ENCODE measurements at places on chromosomes 6 and 20.

GRCh38 chr6:73104921-73105320 lies 120.4 kb downstream of the KHDC1L start:
- no peak for DNase-seq

GRCh38 chr6:23566418-23566817 lies 559.6 kb upstream of the NRSN1 start:
- DNase-seq = no peak

DNA sequence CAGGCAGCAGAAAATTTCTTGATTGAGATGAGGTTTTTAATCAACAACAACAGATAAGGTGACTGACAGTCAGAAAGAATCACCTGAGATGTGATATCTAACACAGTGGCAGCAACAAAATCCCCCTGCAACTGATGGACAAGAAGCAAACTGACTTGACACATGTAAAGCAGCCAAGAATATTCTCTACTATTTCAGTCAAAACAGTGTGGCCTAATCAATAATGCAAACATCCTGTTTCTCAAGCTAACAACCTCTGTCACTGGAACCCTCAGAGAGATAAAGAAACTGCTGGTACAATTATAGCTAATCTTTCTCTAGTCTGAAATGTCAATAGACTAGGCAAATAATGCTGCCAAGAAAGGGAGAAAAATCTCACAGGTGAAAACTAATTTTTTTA lies 4.6 kb upstream of the CGA start:
- no peak for DNase-seq

- peak; percentile 30 for DNase-seq
Observed at GRCh38 chr20:380763-381580, 412 bp downstream of the TRIB3 start.

GRCh38 chr6:35583893-35584688 lies 71.4 kb upstream of the TULP1 start:
- DNase-seq = peak; percentile 57

DNA sequence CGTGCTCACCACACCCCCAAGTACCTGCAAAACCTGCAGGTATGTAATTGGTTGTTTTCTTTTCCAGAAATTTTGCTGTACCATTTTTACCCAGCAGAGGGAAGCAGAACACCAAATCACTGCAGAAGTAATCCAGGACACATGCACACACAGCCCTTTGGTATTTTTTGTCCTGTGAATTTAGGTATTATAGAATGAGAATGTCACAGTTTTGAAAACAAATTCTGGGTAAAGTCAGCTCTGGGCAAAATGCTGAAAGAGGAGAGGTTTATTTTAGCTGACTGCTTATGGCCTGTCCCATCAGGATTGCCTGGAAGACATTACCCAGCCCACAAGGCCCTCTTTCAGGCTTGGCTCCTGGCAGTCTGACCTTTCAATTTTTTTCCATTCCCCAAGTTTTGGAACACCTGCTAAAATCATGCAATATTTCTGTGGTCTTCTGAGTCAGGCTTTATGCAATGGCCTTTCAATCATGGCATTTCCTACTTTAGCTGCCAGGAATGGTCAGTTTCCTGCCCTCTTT lies 3.5 kb upstream of the EFHC1 start:
- DNase-seq = peak; percentile 25

DNA sequence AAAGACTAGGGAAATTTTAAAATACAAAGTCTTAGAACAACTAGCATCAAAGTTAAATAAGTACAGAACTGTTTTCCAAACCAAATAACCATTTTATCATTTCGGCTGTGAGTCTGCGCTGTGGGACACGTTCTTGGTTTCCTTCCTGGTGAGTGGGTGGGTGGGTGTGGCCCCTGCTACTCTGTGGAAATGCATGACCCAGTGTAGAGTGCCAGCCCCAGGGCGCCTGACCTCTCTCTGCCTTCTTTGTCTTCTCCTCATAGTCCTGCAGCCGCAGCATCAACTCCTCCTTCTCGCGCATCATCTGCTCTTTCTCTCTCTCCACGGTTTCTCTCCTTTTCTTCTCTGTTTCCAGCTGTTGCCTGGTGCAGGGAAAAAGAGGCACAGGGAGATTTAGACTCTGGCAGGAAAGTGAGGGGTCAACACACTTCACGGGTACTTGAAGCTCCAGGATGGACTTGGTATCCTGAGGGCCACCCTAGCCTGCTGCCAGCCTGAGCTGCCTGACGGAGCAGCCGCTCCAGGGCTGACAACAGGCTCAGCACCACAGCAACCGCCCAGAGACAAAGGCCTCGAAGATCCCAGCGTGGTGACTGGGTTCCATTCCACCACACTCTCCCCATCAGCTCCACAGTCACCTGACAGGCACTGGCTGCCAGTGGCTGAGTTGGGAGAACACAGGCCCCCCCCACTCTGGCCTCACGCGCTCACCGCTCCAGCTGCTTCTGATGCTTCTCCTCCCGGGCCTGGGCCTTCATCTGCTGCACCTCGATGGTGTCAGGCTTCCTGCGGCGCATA lies 48.4 kb downstream of the EZR start:
- no peak for DNase-seq

GRCh38 chr6:2763345-2763841 lies 1.8 kb upstream of the WRNIP1 start:
- no peak for DNase-seq

GRCh38 chr20:43386878-43387277 lies 70.8 kb upstream of the SRSF6 start:
- DNase-seq = no peak

DNA sequence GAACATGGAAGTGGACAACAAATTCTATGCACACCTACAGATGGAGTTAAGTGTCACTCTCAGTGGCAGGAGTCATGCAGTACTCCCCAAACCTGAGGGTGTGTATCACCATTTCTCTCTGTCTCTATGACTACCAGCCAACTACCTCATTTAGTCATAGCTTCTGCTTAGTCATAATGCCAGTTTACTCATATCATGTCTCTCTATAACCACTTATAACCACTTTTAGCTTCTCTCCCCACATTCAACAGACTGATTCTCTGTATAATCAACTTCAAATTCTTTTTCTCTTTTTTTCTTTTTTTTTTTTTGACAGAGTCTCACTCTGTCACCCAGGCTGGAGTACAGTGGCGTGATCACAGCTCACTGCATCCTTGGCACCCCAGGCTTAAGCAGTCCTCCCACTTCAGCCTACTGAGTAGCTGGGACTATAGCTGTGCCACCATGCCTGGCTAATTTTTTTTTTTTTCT lies 13.8 kb upstream of the GTF3C6 start:
- peak; percentile 14 for DNase-seq

DNA sequence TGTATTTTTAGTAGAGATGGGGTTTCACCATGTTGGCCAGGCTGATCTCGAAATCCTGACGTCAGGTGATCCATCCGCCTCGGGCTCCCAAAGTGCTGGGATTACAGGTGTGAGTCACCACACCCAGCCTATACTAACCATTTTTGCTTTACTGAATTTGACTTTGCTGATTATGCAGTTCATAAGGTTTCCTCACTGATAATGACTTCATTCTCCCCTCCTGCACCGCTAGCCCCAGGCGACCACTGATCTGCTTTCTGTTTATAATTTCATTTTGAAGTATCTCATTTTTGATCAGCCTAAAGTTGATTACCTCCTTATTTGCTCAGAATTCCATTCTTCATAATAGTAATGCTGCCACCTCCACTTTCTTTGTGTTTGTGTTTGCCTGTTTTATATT lies 48.7 kb upstream of the FAM83D start:
- DNase-seq = no peak

DNA sequence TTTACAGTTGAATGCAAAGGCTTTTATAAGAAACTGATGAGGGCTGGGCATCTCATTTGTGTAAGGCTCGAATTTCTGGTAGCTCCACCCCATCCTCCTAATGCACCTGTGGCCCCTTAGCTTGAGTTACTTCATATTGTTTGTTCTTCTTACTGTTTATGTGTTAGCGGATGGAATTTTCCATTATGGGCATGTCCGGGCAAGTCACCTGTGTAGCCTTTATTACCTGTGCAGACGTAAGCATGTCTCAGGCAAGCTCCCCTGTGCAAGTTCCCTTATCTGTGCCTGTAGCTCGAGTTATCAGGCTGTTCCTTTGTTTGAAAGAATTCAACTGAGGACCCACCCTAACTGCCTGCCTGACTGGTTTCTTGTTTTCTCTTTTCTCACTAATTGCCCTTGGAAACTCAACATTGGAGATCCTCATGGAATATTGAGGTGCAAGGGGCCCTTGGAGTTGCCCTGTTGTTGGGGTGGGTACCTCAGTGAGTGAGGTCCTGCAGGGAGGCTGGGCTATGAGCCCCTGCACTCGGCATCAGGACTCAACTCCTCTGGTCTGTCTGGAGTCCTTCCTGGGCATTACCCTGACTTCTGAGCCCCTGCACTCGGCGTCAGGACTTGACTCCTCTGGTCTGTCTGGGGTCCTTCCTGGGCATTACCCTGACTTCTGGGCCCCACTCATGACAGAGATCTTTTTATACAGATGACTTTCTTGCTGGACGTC lies 207.9 kb upstream of the SULF2 start:
- DNase-seq = no peak

DNA sequence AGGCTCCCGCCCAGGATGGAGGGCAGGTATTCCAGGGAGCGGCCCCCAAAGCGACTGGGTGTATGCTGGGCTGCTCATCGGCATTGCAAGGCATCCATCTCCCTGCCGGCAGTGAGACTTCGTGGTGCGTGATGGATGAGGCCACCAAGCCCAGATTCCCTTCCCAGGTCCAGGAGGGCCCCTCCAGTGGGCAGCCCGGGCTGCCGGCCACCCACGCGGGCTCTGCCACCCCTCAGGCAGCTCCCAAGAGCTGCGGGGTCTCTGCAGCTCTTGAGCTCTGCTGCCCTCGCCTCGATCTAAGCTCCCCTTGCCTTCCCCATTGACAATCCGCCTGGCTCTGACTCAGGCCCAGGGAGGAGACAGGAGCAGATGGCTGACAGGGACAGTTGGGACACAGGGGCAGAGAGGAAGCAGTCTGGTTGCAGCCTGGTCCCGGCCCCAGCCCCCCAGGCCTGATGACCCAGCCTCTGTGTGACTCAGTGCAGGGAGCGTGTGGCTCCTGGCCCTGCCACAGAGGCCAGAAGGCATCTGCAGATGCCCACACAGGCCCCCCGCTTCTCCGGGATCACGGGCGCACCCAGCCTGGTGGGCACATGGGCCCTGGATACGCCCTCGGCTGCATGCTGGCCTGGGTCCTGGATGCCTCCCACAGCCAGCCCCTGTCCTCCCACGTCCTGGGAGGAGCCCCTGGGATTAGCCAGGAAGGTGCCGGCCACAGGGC lies 33.0 kb downstream of the SLCO4A1 start:
- no peak for DNase-seq

DNA sequence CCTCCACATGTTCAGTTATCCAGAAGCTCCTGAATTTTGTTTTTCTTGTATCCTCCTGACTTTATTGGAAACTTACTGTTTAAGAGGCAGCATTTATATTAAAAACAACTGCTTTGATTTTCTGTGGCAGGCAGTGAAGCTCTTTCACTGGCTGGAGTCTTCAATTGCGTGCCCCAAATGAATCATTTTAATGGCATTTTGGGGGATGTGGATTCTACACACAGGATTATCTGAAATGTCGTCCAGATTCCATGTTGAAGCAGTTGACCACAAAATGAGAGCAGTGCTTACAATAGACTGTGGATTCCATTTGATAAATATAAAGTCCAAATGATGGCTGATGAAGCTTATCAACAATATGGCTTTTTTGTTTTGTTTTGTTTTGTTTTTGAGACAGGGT lies 41.0 kb upstream of the HIVEP1 start:
- DNase-seq = no peak

DNA sequence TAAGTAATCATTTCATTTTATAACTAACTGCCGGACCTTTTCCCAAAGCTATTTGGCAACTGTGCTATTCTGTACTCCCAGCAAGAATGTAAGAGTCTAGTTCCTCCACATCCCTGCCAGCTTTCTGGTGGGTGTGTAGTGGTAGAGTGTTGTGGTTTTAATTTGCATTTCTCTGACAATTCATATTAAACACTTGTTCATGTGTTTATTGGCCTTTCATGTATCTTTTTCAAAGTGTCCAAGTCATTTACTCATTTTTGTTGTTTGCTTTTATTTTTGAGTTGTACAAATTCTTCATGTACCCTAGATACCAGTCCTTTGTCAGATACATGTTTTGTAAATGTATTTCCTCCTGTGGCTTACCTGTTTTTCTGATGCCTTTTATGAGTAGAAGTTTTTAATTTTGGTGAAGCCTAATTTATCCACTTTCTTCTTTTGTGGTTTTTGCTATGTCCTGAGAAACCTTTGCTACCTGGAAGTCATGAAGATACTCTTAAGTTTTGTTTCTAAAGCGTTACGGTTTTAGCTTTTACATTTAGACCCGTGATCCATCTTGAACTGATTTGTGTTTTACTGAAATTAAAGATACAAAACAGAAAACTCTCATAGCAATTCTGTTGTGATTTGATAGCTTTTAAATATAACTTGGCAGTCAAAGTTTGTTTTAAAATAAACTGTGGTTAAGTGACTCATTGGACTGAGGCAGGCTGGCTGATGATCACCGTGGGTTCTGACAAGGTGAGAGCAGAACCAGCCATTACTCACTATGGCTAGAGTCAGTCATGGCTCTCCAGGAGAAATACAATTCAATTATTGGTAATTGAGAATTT lies 8.0 kb downstream of the MYLIP start:
- DNase-seq = peak; percentile 23

DNA sequence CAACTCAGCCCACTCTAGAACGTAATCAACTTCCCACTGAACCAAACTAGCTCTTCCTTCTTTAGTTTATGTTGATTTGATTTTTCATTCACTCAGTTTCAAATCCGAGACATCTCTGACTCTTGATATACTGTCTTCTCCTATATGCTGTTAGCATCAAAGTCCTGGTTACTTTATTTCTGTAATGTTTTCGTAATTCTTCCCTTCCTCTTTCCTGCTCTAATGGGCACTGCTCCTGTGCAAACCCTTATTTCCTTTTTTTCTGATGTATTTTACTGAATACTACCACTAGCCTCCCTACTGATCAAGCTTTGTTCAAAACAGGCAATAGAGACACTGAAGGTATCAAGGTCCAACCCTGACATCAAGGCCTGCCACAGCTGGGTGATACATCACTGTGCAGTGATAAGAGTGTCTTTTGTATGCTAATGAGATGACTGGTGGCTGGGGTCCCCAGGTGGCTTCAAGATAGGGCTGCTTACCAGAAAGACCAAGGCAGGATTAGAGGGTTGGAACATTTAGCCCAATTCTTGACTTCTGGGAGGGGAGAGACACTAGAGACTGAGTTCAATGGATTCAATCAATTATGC lies 95.2 kb downstream of the KIF13A start:
- DNase-seq = no peak
